ENCODE measurements at places on chromosomes 6 and 20.

- no peak for DNase-seq
Observed at GRCh38 chr6:139776041-139776440, 401.6 kb upstream of the CITED2 start.

DNA sequence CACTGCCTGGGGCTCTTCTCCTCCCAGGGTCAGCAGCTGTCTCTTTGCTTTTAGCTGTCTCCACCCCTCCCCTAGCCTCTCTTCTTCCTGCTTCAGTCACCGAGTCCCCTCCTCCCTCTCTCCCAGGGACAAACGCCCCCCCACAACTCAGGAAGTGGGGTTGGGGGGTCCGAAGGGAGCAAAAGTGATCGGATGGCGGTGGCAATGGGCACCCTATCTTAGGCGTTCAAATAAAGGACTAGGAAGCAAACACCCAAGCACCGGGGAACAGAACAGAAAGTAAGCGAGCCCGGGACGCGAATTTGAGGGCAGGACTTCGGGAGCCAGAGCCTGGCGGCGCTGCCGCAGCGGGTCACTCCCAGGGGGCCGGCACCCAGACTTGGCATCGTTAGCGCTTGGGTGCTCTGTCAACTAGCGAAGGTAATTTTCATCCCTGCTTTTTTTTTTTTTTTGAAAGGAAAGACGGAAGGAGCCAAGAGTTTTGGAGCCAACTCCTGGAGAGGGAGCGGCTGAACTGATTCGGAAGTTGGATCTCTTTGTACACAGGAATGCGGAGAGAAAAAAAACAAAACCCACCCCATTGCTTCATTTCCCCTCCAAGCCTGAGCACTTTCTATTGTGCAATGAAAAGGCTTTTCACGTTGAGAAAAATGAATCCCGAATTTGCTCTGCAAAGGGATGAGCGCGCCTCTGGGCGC, 815 bp upstream of the ITPR3 start:
- DNase-seq: no peak

GRCh38 chr6:120735641-120736040, 598.6 kb downstream of the TBC1D32 start:
- no peak for DNase-seq

DNA sequence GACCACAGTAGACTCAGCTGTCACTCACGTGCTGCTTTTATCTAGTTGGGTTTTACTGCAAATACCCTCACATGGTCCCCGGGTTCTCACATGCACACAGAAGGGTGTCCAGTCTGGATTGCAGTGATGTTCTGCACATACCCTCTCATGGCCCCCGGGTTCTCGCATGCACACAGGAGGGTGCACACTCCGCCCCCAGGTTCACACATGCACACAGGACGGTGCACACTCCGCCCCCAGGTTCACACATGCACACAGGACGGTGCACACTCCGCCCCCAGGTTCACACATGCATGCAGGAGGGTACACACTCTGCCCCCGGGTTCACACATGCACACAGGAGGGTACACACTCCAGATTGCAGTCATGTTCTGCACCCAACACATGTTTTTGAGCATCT, 224.3 kb downstream of the ERMARD start:
- no peak for DNase-seq

GRCh38 chr20:7853493-7853892, 86.8 kb downstream of the HAO1 start:
- DNase-seq: no peak

DNA sequence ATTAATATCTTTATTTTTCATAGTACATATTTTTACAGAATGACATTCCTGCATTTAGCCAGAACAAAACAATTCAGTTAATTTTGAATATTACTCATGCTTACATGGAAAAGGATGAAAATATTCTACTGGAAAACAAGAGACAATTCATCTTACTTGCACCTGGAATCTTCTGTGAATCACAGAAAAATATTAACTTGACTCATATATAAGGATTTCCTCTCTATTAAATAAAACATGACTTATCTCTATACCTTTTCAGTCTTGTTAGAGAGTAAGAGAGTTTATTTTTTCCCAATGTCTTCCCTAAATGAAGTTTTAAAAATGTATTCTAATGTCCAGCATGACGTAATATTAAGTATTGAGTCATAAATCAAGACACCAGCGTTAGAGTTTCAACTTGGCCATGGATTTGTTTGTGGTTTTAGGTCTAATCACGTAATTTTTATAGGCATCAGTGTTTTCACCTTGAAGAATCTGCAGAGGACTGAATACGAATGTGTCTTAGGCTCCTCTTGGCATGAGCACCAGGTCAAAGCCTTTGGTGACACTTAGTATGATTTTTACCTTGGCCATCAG, 445.1 kb upstream of the JAG1 start:
- DNase-seq: no peak

GRCh38 chr6:139593081-139593480, 218.6 kb upstream of the CITED2 start:
- DNase-seq: no peak

- DNase-seq: no peak
Observed at GRCh38 chr6:96942676-96943075, 18.1 kb downstream of the KLHL32 start.

GRCh38 chr20:53894707-53895384, 175.5 kb downstream of the BCAS1 start:
- no peak for DNase-seq

- no peak for DNase-seq
Observed at GRCh38 chr20:38202153-38202981, 37.3 kb upstream of the TGM2 start.

GRCh38 chr20:19976595-19977372, 40.4 kb upstream of the NAA20 start:
- DNase-seq: no peak

DNA sequence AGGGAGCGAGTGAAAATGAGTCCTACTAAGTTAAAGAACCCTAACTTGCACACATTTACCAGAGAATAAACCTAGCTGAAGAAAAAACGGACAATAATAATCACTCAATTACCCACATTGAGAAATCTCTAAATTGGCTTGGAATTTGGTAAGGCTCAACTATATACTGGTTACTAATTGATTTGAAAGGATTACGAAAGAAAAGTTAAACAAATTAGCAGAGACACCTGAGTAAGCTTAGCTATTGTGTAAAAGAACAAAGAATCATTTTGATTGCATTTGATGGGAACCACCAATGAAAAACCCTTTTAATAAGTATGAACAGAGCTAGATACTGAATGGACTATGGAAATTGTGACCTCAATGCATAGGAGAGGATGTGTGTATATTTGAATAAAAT, 118.6 kb upstream of the ADGRF1 start:
- DNase-seq: no peak

- DNase-seq: no peak
Observed at GRCh38 chr6:6942831-6943230, 164.9 kb upstream of the RREB1 start.

GRCh38 chr6:65524232-65524631, 182.8 kb downstream of the EYS start:
- DNase-seq: no peak

DNA sequence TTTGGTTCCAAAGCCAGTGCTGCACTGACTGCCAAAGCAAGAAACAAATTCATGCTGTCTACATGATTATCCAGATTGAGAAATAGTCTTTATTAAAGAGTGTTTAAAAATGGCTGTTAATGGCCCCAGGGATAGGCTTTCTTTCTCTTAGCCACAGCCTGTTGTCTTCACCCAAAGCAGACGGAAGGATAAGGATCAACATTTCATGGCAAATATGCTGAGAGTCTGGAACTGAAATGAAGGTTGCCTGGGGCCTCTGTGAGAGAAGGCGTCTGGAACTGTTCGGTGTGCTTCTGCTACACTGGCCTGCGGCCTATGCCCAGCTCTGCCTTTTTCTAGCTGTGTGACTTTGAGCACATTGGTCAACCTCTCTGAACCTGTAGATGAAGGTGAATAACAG, 373.0 kb upstream of the ZFP64 start:
- no peak for DNase-seq

- DNase-seq: no peak
Observed at GRCh38 chr20:19392344-19393130, 180.1 kb downstream of the SLC24A3 start.

DNA sequence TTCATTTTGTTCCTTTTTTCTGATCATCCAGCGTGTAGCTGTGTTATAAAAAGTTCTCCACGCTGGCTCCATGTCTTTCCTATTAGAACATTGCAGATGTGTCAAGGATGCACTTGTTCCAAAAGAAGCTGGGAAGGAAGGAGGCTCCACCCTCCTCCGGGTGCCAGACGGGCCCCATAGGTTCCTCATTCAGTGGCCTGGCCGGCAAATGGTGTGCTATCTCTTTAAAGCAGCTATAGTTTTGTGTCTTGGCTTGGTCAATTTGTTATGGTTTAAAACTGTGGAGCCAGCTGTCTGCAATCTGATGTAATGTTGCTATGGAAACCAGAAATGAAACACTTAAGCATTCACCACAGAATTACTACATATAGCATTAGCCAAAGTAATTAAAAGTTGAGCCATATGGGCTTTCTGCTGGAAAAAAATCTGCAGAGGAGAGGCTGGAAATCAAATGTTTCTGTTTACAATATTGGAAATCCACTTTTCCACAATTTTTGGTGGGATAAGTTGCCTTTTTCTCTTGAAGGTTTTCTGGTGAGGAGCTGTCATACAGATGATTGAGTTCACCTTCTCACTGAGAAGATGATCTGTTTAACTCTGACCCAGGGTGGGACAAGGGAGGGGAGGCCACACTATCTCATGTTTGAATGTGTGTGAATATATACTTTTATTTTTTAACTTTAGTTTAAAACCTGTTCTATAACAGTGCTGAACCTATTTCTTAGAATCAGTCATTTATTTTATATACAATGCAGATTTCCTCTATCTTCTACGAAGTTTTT, 167.4 kb downstream of the SASH1 start:
- DNase-seq: no peak

GRCh38 chr6:105058846-105059245, 101.9 kb downstream of the LIN28B start:
- DNase-seq: no peak

Measured in effector memory CD4-positive, alpha-beta T cell (primary cell).